Hematopoietic multipotent progenitor cell treated with erythropoietin and hydrocortisone succinate and interleukin-3 and kit ligand, for 8 days (in vitro differentiated cells): ENCODE measurements at places on chromosomes 6 and 20.

- no peak for DNase-seq
Observed at GRCh38 chr6:453152-453551, 61.6 kb downstream of the IRF4 start.

DNA sequence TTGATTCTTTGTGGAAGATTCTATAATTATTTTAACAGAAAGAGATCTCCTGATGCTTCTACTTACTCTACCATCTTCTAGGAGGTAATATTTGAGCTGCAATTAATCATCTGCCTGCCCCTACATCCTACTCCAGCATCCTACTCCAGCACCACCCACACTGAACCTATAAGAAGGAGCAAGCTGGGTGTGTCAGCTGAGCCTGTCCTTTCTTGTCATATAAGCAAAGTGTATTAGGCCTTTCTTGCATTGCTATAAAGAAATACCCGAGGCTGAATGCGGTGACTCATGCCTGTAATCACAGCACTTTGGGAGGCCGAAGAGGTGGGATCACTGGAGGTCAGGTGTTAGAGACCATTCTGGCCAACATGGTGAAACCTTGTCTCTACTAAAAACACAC is 84.2 kb upstream of the ARG1 start:
- no peak for DNase-seq

DNA sequence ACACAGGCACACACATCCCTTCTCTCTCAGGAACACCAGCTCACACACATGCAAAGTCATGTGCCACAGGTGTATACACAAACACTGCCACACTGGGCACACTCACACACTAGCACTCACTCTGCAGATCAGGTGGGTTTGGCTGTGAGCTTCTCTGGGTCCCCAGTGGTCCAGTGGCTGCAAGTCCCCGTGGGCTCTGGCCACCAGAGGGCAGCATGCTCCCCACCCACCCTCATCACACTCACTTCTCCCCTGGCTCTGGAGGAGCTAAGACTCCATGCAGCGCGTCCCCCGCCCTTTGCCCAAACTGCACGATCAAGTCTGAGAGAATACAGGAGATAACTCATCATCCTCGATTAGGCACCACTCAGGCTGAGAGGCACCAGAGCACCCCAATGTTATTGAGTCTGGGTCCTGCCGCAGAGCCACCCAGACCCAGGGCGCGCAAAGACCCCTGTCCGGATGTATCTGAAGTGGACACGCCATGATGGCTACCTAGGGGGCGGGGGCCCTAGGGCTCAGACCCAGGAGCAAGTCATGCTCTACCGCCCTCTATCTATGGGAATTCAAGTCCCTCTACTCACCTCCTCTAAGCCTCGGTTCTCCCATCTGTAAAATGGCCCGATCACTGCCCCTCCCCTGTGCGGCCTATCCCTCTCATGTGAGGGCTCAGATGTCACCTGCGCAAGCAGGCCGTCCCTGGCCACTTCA is 90.5 kb downstream of the GRM4 start:
- DNase-seq, result peak; percentile 59

DNA sequence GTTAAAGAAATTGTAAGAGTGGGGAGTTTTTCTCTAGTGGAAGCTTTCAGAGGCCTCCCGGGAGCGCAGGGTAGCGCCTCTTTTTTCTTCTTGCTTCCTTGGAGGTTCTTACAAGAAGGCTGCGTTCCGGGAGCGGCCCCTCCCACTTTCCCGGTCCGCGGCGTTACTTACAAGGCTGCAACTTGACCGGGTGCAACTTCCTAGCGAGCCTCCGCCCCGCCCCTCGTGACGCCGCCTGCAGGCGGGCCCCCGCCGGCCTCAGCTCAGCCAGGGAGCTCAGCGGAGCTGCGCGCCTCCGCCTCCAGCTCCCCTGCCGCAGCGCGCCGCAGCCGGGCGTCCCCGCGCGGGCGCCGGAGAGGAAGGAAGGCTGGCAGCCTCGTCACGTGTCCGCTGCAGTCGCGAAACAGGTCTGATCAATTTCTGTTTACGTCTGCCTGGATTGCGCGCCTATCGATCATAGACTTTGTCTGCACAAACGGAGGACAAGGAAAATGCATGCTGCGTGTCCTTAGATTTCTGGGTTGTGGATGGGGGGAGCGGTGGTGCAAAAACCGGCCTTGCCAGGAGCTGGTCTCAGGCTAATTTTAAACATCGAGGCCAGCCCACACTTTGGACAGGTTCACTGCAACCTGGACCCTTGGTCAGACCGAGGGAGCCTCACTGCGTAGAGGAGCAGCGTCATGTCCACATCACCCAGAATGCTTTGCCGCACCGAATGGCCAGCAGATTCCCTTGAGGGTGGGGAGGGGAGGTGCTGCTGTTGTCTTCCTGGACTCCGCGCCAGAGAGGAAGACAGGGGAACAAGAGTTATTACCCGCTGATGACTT is at the start of the genes FAM217B and PPP1R3D:
FAM217B (plus strand) TSS at position 261 of the 827 bp plus-strand sequence. CDS start 3,555 bp downstream, outside the sequence.
PPP1R3D (minus strand) TSS at position 177 of the 827 bp plus-strand sequence. CDS start 374 bp downstream, outside the sequence.
- DNase-seq, result peak; percentile 91

DNA sequence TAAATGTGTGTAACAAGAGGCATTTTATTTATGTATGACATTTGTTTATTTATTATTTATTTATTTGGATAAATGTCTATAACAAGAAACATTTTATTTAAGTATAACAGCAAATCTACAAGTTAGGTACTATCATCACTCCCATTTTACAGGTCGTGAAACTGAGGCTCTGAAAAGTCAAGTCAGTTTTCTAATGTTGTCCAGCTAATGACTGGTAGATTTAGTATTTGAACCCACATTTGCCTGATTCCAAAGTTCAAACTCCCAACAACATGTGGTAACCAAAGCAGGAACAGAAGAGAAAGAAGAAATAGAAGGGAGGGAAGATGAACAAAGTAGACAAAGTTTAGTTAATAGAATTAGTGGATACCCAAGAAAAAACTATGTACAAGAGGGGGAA is 32.9 kb downstream of the BCAS1 start:
- DNase-seq, result no peak

GRCh38 chr20:10113746-10114145 is 79.0 kb downstream of the ANKEF1 start:
- no peak for DNase-seq

GRCh38 chr6:110472739-110473138 is 3.7 kb downstream of the SLC22A16 start:
- DNase-seq, result no peak

- DNase-seq, result no peak
Observed at GRCh38 chr20:16922834-16923233, 174.7 kb downstream of the OTOR start.

GRCh38 chr6:24929242-24929641 is 6.5 kb downstream of the RIPOR2 start:
- DNase-seq, result no peak

GRCh38 chr6:137493218-137494038 is 766 bp downstream of the OLIG3 start:
- no peak for DNase-seq
